Effector memory CD8-positive, alpha-beta T cell (primary cell): ENCODE measurements at places on chromosomes 6 and 20.

GRCh38 chr6:34938268-34938667 is 49.2 kb downstream of the ANKS1A start:
- no peak for DNase-seq

GRCh38 chr6:53862662-53863462 is 68.1 kb downstream of the LRRC1 start:
- DNase-seq: no peak

GRCh38 chr6:93088621-93089501 is 330.5 kb downstream of the EPHA7 start:
- no peak for DNase-seq

DNA sequence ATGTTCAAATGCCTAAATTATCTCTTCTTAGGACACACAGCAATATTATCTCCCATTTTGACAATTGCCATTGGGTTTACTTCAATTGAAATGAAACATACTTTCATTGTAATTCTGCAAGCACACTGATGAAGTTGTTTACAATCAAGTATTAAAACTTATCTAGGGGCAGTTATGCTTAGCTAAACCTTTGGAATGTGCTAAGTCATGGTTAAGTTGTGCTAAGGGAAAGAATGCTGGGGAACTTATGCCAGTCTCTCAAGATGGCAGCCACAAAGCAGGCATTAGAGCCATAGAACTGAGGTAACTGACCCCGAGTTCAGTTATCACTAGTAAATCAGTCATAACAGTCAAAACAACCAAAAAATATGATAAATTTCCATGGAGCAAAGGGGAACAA is 59.1 kb upstream of the NT5E start:
- DNase-seq: no peak

GRCh38 chr20:36541227-36541767 is at the start of gene MYL9:
MYL9 (plus strand) TSS chr20:36541519; CDS start chr20:36544885, 3,366 bp downstream.
- no peak for DNase-seq

DNA sequence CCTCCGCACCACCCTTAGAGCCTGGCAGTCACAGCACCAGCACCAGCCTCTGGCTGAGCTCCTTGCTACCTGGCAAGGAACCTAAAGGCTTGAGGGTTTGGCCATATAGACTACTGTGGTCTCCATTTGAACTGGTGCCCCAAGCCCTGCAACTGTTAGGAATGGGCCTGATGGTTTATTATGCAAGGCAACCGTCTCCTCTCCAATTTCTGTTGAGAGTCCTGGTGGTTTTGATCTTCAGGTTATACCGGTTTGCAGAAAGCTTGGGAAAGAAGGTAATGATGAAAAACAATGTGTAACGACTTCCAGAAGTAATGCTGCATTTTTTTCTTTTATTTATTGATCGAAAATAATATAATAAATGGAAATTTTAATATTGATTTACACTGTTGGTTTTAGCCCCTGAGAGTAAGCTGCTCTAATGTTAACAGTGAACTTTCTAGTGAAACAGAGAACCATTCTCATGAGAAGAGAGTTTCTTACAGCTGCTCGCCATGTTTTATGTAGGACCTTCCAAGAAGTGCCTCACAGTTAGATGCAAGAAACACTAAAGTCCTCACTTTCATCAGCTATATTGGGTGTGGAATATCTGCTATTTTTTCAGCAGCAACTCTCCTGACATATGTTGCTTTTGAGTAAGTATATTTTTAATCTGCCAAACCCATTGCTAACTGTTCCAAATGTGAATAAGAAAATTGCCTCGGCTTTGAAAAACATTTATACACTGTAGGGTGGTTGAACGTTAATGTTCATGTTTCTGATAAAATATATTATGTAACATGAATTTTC is 112.8 kb downstream of the ADGRG6 start:
- DNase-seq: no peak

GRCh38 chr6:156599366-156599765 is 177.8 kb upstream of the ARID1B start:
- no peak for DNase-seq

DNA sequence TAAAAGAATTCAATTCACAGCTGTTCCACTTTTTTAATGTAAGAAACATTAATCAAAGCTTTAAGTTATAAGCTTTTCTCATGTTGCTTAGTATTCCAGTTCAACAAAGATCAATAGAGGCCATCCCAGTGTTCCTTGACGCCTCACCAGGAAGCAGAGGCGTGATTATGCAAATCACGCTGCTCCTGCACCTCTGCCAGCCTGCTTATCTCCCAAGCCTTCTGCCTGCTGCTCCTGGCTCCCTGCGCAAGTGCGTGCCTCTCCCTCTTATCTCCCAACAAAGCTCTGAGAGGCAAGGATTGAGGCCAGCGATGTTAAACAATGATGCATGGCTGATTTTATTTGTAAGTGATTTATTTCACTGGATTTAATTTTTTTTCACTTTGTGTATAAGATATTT is 42.8 kb downstream of the INSM1 start:
- no peak for DNase-seq

DNA sequence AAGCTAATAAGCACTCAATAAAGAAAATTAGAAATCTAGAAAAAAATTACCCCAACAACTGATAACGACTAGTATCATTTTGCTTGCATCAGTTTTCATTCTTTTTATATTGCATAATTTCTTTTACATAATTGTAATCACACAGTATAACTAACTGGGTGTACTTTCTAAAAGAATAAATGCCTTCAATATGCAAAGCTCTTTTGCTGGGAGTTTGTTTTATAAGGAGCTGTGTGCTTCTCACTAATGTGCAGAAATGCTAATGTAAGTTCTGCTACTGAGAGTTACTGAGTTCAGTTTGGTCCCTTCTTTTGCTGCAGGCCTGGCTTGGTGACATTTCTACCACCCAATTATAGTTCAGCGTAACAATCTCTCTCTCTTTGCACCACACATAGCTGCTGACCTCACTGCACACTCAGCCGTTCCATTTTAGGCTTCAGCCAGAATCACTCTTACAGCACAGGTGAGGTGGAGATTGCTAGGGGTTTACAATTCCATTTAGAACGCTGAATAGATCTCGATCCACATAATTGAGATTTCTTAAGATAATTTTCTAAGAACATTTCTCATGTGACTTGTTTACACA is 20.9 kb upstream of the KLHL31 start:
- no peak for DNase-seq

DNA sequence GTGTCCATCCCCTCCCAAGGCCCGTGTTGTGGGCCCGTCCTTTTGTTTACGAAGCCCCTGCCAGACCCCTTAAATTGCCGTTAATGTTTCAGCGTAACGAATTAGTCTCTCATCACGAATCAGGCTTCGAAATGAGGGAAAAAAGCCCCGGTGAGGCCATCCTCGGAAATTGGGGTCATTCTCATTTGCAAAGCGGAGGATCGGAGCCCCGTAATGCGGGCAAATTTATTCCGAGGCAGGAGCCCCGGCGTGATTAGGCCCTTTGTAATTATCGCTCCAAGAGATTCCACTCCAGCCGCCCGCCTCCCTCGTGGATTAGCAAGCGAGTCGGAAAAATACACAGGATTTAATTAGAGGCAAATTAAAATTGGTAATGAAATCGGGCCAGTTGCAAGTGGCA is 44.9 kb upstream of the MDFI start:
- DNase-seq: no peak

- DNase-seq: no peak
These were observed 403.3 kb downstream of the EPM2A start for GRCh38 chr6:145332011-145332410.

DNA sequence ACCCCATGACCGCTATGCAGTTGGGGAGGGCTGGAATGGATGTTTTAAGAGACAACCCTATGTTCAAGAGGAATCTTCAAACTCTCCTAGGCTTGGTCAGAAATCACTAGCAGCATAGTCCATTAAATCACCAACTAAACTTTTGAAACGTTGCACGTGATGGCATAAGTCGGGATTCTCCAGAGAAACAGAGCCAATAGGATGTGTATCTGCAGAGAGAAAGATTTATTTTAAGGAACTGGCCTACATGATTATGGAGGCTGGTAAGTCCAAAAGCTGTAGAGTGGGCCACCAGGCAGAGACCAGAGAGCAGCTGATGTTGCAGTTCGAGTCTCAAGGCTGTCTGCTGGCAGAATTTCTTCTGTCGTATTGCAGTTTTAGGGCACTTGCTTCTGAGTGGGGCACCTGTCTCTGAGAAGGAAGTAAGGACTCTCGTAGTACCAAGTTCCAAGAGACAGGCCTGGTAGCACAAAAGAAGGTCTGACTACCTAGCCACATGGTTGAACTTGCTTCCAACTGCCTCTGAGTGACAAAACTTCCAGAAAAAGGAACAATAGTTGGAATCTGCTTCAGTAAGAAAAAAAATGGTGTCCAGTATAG is 11.9 kb upstream of the IFNGR1 start:
- no peak for DNase-seq

DNA sequence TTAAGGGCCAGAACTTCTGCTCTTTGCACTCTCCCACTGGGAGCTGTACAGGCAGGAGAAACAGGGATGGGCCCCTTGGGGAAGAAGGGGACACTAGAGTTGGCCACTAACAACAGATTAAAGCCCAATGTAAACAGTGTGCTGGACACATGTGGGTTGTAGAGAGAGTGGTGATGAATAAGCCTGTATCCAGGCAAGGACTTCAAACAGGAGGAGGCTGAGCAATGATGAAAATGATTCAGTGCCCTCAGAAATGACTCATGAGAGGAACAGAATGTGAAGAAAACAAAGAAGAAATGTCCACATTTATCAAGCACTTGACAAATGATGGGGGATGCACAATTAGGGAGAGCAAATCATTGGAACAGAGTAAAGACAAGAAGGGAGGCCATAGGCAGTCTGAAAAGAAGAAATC is 242.3 kb downstream of the TBX18 start:
- DNase-seq: no peak

GRCh38 chr20:1775117-1775516 is 117.5 kb upstream of the SIRPG start:
- DNase-seq: no peak

DNA sequence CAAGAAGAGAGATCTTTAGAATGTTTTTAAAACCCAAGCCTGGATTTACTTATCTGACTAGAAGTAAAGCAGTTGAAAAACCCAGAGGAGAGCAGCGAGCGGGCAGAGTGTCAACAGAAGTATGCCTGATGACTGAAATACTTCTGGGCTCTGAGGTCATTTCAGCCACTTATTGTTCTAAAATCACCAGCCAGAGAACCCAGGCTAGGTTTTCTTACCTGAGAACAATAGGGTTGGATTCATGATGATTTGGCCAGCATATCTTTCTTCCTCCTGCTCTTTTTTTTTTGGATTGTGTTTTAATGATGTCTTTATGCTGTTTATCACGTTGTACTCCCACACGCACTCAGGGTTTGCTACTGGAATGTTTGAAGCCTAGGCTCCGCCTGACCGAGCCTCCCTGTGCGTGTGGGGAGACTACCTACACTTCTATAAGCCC is 63.0 kb upstream of the KIF25 start:
- no peak for DNase-seq

DNA sequence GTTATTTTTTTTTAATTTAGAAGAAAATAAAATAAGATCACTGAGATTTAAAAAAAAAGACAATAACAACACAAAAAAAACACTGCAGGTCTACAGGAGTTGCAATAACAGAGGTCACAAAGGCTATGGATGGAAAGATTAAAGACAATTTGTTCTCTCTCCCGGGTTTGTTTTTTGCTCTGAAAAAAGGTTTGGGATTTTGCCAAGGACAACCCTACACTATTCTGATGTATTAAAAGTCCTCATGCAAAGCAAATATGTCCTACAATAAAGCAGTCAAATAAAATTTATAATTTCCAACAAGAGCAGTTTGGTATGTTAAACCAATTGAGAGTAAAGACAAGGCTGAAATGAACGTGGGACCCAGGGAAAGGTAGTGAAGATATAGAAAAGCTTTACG is 55.6 kb downstream of the PTPRK start:
- no peak for DNase-seq

GRCh38 chr20:16821211-16822089 is 73.3 kb downstream of the OTOR start:
- DNase-seq: no peak
